NCI-H1048 (cell line): ENCODE measurements at places on chromosomes 13 and 19.

- DNase-seq = no peak
These were observed 6.7 kb downstream of the ZNF793 start for GRCh38 chr19:37513397-37513796.

GRCh38 chr13:113554333-113554700, 30.2 kb upstream of the TFDP1 start:
- DNase-seq = no peak

DNA sequence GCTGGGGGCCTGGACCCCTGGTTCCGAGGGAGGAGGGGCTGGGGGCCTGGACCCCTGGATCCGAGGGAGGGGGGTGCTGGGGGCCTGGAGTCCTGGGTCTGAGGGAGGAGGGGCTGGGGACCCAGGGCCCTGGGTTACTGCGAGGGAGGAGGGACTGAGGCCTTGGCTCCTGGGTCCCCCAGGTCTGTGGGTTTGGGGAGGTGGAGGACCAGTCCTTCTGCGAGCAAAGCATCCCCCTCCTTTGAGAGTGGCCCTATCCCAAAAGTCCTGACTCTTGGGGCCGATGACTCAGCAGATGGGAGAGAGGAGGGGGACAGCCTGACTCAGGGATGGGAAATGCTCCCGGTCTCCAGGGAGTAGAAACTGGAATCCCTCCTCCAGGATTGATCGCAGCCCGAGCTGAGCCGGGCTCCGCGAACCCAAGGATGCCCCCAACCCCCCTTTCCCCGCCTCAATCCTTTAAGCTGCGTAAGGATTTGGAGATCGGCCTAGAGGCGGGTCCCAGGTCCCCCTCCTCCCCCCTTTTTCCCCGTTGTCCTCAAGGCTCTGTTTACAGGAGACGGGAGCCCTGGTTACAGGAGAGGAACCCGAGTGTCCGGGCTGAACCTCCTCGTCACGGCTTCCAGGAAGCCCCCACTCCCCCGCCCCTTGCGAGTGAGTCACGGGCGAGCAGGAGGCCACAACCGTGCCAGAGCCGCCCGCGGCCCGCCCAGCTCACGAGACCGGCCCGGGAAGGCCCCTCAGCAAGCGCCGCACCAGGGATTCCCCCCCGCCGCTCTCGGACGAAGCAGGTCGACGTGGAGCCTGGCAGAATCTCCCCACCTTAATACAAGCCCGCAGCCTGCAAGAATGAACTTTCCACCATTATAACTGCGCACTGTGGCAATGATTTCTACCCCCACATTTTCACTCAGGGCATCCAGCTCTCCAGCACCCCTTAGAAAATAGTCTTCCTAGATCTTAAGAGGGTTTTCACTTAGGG, 3.0 kb upstream of the ZFP36 start:
- no peak for DNase-seq

DNA sequence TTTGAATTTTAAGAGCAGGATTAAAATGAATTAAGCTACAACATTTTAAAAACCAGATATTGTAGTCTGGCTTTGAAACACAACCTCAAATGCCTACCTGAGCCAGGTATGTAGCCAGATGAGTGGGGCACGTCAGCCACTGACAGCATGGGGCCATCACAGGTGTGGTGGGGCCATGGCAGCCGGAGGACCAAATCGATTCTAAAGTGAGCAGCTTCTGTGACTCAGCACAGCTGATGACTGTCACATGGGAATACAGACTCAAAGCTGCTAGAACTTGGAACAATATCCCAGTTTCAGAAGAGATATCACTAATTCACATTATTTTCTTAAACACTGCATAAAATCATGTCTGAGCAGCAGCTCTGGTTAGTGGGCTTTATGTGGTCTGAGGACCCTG, 52.8 kb downstream of the SERP2 start:
- no peak for DNase-seq

GRCh38 chr19:30029721-30030510, 87.9 kb downstream of the URI1 start:
- no peak for DNase-seq

DNA sequence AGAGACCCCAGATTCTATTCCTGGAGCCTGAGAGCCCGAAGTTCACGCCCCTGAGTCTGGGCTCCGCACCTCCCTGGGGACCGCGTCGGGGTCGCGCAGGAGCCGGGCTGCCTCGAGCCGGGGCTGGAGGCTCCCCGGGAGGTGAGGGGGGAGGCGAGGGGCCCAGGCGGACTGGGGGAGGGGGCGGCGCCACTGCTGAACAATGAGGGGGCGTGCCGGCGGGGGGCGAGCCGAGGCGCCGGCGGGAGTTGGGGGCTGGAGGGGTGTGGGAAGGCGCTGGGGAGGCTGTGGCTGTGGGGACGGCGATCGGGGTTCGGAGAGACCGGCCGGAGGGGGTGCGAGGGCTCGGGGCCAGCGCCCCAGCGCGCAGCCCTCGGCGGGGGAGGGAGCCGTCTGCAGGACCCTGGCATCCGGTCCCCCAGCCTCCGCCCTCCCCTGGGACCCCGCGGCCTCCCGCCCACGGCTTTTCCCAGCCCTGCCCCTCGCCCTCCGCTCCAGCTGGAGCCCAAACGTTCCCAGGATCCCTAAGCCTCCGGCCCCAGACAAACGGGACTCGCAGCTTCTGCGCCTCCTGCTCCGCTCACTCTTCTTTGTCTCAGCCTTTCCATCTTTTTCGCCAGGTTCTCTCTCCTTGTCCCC, 922 bp downstream of the PLEKHG2 start:
- DNase-seq = no peak

DNA sequence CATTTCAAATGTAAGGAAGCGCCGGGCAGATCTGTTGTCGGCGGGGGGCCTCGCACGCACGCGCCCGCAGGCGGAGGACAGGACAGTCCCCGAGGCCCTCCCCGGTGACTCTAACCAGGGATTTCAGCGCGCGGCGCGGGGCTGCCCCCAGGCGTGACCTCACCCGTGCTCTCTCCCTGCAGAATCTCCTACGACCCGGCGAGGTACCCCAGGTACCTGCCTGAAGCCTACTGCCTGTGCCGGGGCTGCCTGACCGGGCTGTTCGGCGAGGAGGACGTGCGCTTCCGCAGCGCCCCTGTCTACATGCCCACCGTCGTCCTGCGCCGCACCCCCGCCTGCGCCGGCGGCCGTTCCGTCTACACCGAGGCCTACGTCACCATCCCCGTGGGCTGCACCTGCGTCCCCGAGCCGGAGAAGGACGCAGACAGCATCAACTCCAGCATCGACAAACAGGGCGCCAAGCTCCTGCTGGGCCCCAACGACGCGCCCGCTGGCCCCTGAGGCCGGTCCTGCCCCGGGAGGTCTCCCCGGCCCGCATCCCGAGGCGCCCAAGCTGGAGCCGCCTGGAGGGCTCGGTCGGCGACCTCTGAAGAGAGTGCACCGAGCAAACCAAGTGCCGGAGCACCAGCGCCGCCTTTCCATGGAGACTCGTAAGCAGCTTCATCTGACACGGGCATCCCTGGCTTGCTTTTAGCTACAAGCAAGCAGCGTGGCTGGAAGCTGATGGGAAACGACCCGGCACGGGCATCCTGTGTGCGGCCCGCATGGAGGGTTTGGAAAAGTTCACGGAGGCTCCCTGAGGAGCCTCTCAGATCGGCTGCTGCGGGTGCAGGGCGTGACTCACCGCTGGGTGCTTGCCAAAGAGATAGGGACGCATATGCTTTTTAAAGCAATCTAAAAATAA, 18.2 kb downstream of the IL17D start:
- no peak for DNase-seq

- DNase-seq = no peak
These were observed 66.6 kb downstream of the CHST8 start for GRCh38 chr19:33688171-33688992.

DNA sequence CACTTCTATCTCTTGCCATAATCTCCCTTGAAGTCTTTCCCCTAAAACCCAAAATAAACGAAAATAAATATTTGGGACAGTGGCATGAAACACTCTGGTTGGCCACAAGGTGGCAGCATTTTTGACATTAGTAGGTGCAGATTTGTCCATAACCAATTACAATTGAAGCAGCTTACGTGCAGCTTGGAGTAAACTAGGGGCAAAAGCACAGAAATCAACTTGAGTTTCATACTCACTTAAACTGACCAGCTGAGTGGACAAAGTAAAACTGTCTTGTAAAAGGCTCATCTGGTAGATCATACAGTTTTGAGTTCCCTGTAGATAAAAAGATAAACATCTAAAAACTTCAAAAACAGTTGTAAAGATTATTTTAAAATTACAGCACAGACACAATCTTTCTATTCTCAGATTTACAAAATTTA, 18.8 kb downstream of the PDCD5 start:
- no peak for DNase-seq

- DNase-seq = no peak
These were observed 2.3 kb upstream of the LCP1 start for GRCh38 chr13:46184277-46184699.

DNA sequence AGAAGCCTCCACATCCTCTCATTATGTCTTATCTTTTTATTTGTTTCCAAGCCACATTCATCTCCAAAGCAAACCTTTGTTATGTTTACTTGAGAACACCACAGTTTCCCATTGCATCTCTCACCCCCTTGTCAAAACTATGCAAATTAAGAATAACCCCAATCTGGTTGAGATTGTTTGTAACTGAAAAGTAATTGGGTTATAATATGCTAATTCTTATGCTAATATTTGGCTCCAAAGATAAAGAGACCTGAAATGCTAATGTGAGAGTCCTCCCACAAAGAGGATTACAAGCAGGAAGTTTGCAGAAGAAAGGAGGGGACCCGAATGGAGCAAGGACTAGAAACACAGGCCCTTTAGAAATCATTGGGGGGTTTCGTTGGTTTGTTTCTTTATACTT, 92.9 kb upstream of the UBL3 start:
- DNase-seq = no peak

GRCh38 chr13:100473501-100474044, 115.0 kb downstream of the GGACT start:
- DNase-seq = no peak

DNA sequence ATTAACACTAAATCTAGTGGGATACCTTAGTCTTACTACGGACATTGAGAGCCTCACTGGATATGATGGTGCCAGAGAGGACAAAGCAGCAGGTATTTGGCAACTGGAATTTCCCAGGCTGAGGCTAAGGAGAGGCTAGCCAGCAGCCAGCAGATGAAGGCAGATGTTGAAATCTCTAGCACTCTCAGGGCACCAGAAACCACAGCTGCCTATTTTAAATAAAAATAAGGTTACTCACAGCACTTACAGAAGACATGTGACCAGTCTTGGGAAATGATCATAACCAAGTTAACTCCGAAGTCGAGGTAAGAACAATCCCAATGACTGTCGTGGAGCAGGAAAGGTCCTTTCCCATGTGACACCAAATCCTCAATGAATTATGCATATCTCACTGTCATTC, 1726.0 kb downstream of the EFNB2 start:
- no peak for DNase-seq

- no peak for DNase-seq
These were observed 21.7 kb upstream of the SCEL start for GRCh38 chr13:77513719-77514335.

DNA sequence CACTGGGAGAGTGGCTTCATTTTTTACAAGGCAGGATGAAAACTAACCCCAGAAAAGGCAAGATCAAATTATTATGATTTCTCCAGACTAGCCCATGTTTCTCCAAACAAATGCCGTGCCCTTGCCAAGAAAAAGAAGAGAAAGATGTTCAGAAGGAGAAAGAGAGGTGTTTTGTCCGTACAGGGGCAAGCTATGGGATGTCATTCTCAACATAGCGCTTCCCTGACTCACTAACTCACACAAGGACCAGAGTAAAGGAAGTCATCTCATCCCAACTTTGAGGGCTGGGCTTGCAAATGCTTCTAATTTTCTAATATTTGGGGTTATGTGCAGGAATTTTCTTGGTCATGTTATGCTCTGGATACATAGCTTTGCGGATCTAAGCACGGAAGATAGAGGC, 224.2 kb upstream of the MAB21L1 start:
- no peak for DNase-seq

- no peak for DNase-seq
These were observed 962 bp upstream of the JAK3 start for GRCh38 chr19:17848595-17849292.

GRCh38 chr13:35549481-35549880, 73.0 kb upstream of the MAB21L1 start:
- no peak for DNase-seq

DNA sequence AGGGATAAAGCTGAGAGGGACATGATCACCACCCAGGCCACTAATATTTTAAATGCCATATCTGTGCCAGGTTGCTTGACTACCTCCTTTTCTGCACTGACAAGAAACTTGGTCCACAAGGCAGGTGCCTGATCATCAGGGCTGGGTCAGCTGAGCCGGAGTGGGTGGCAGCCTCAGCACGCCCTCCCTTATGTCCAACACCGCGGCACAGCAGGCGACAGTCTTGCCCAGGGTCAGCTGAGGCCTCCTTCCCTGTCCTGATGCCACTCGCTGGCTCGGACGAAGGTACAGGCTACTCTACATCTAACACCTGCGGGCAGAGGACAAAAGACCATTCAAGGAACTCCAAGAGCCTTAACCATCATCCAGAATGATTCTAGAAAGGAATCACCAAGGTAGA, 16.9 kb downstream of the ZC3H4 start:
- no peak for DNase-seq

DNA sequence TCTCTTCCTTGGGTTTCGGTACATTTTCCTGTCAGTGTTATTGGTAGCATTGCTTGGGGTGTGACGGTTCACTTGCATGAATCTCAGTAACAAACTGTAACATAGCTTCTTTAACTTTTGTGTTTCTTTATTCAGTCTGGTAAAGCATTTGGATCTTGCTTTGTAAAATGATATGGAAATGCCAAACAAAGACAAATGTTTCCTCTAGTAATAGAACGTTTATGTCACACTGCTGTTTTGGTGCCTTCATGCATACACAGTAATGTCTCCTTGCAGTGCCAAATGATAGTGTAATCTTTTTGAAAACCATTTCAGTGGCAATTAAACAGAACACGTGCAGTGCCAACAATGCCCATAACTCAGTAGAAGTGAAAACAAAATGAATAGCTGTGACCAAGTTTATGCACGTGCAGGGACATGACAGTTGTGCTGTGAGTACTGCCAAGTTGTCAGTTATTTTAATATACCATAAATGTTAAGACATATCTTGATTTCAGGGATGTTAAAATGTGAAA, 110.8 kb downstream of the RXFP2 start:
- no peak for DNase-seq

GRCh38 chr19:46356149-46357055, 9.5 kb downstream of the PPP5C start:
- DNase-seq = no peak

GRCh38 chr19:11982526-11982925, 17.7 kb downstream of the ZNF763 start:
- DNase-seq = no peak
